ENCODE measurements at places on chromosomes 3 and 15. TPM values are rescaled to one million over a fixed set of nuclear protein-coding genes. Genes with fewer than 3 reads are reported as not detected.
A peak's percentile ranks its signal among the peaks of the same experiment; 100 is the strongest.

Gene MKRN3
- not detected for polyA plus RNA-seq

Gene WDR93
- not detected for polyA plus RNA-seq

Gene LRRN1
- 76.4 TPM for polyA plus RNA-seq

Gene LRRC2
- polyA plus RNA-seq = 4.0 TPM

Gene CASR
- 0.03 TPM for polyA plus RNA-seq

Gene PRSS50
- polyA plus RNA-seq = 0.60 TPM

Gene MCTP2
- 1.7 TPM for polyA plus RNA-seq

Gene CCK
- 3.1 TPM for polyA plus RNA-seq

Gene ALDH1A3
- polyA plus RNA-seq = 2.8 TPM

GRCh38 chr15:75776065-75776423 lies 63.4 kb upstream of the CSPG4 start:
- H3K27ac ChIP-seq = no peak overlapping the region
- H3K4me3 ChIP-seq = no peak overlapping the region
- no peaks in the 10 kb centered on the region for H3K36me3 ChIP-seq
- peaks cover 14% of the 10 kb centered on the region for H3K4me1 ChIP-seq
- no peaks in the 10 kb centered on the region for H3K27me3 ChIP-seq
- peak; percentile 37 for DNase-seq

DNA sequence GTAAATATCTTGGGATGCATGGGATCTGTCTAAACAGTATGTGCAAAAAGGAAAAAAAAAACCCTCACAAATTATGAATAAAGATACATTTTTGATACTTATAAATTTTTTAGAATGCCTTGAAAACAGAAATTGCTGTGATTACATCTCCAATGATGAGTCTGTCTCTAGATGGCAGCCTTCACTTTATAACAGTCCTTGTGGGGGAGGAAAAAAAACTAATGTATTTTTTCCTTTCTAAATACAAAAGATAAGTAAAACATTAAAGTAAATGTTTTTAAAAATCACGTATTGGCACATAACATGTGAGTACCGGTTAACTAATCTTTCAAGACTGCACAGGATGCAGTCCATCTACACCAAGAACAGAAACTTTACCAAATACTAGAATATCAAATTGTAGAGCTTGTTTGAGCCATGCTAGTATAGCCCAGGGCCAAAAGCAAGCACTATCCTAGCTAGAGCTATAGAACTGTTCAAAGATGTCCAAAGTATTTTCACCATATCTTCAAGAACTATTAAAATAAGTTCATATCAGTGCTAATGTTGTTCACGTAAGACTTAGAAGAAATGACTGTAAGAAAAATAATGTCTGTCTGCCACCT lies 206.4 kb downstream of the STAG1 start:
- peaks cover 8% of the 10 kb centered on the region for H3K4me1 ChIP-seq
- H3K27ac ChIP-seq = no peak overlapping the region
- no peaks in the 10 kb centered on the region for H3K36me3 ChIP-seq
- no peaks in the 10 kb centered on the region for H3K27me3 ChIP-seq
- DNase-seq = no peak

- no peak overlapping the region for H3K27ac ChIP-seq
- DNase-seq = peak; percentile 70
- H3K4me1 ChIP-seq = peaks cover 6% of the 10 kb centered on the region
- no peaks in the 10 kb centered on the region for H3K36me3 ChIP-seq
Measured at GRCh38 chr15:92205255-92205739, 188.4 kb upstream of the ST8SIA2 start.

- H3K27ac ChIP-seq = peak overlapping the region; percentile 88
- DNase-seq = peak; percentile 96
- H3K36me3 ChIP-seq = no peaks in the 10 kb centered on the region
- no peak overlapping the region for H3K4me3 ChIP-seq
- no peaks in the 10 kb centered on the region for H3K27me3 ChIP-seq
Measured at GRCh38 chr3:58049143-58049785, 41.0 kb downstream of the FLNB start.

- no peaks in the 10 kb centered on the region for H3K4me1 ChIP-seq
- H3K27me3 ChIP-seq = no peaks in the 10 kb centered on the region
- H3K4me3 ChIP-seq = no peak overlapping the region
- H3K27ac ChIP-seq = no peak overlapping the region
- no peak for DNase-seq
Measured at GRCh38 chr3:63355809-63356208, 77.7 kb downstream of the SYNPR start.

- H3K27ac ChIP-seq = no peak overlapping the region
- no peaks in the 10 kb centered on the region for H3K36me3 ChIP-seq
- no peaks in the 10 kb centered on the region for H3K27me3 ChIP-seq
- peaks cover 27% of the 10 kb centered on the region for H3K4me1 ChIP-seq
- DNase-seq = no peak
- peak overlapping the region; percentile 6 for H3K4me3 ChIP-seq
Measured at GRCh38 chr15:63340353-63340752, 41.3 kb downstream of the CA12 start.

DNA sequence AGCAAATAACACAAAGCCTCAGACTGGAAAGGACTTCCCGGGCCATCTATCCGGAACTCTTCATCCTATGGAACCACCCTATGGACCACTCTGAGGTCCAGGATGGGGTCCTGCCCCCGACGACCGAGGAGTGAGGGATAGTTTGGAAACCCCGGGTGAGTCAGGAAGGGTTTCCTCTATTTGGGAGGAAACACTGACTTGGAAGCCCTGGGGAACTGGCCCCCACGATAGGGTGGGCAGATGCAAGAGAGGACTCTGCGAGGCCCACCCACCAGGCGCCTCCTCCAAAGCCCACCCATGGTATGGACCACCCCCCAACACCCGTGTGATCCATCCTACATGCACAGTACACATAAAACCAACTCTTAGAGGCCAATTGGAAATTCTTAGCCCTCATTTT lies 69.4 kb downstream of the CPN2 start:
- H3K4me1 ChIP-seq = peaks cover 15% of the 10 kb centered on the region
- H3K27ac ChIP-seq = no peak overlapping the region
- H3K36me3 ChIP-seq = no peaks in the 10 kb centered on the region
- DNase-seq = no peak
- H3K4me3 ChIP-seq = no peak overlapping the region

DNA sequence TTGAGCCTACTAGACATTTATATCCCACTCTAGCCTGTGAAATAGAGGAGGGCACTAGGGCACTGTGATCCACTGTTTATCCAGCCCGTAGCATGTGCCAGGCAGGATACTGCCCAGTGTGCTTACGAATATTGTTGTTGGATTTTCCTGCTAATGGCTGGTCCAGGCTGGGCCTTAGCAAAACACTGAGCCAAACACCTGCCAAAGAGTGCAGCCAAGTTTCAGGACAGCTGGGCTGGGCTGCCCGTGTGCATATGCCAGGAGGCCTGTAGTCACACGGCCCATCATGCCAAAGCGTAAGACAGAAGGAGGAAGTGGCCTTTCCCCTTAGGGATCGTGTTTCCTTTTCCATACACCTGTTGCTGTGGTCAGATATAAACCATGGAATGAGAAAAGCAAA lies 54.5 kb upstream of the ABHD10 start:
- no peak overlapping the region for H3K27ac ChIP-seq
- no peak for DNase-seq
- H3K4me3 ChIP-seq = no peak overlapping the region
- peaks cover 19% of the 10 kb centered on the region for H3K27me3 ChIP-seq
- H3K36me3 ChIP-seq = no peaks in the 10 kb centered on the region
- H3K4me1 ChIP-seq = peaks cover 20% of the 10 kb centered on the region

- no peaks in the 10 kb centered on the region for H3K4me1 ChIP-seq
- no peak overlapping the region for H3K27ac ChIP-seq
- DNase-seq = no peak
- H3K4me3 ChIP-seq = no peak overlapping the region
- H3K36me3 ChIP-seq = no peaks in the 10 kb centered on the region
Measured at GRCh38 chr15:23695282-23695681, 8.2 kb upstream of the NDN start.

DNA sequence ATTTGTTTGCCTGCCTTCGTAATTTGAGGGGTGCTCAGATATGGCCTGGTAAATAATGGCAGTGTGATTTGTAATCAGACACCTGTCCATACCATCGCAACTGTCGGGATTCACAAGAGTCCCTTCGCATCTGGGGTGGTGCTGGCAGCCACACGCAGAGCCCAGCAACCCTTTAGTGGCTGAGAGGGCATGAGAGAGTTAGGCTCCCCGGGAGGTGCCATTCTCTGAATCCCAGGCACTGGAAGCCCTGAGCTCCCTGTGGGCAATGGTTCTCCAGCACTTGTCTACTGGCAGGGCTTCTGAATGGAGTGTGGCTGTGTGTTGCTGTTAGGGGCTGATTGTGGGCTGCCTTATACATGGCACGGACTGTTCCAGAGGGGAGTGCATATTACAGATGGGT lies 230.1 kb downstream of the EBLN2 start:
- H3K4me3 ChIP-seq = no peak overlapping the region
- H3K27me3 ChIP-seq = no peaks in the 10 kb centered on the region
- no peaks in the 10 kb centered on the region for H3K36me3 ChIP-seq
- peak; percentile 4 for DNase-seq
- no peaks in the 10 kb centered on the region for H3K4me1 ChIP-seq
- no peak overlapping the region for H3K27ac ChIP-seq

- no peak for DNase-seq
- H3K27ac ChIP-seq = no peak overlapping the region
- H3K4me1 ChIP-seq = peaks cover 10% of the 10 kb centered on the region
- H3K4me3 ChIP-seq = no peak overlapping the region
- H3K27me3 ChIP-seq = no peaks in the 10 kb centered on the region
- H3K36me3 ChIP-seq = no peaks in the 10 kb centered on the region
Measured at GRCh38 chr3:159727506-159727905, 261.1 kb upstream of the IL12A start.

DNA sequence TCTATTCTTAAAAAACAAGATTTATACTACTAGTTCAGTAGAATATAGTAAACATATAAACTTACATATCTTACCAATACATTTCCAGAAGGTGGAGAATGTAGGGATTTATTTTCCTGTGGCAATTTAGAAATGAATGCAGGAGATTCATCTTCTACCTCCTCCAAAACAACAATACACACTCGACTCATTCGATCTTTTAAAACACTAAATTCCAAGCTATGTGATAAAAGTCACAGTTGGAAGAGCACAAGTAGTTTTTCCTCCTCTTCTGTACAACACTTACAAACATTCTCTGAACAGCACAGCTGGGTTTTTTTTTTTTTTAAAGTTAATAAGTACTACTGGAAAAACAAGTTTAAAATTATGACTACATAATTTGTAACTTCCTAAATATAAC lies 1.4 kb downstream of the ANKRD28 start:
- no peak for DNase-seq
- H3K27me3 ChIP-seq = no peaks in the 10 kb centered on the region
- H3K27ac ChIP-seq = 0 out of 2 replicates have a peak overlapping the region, but pooled peaks have one; percentile 73
- H3K36me3 ChIP-seq = no peaks in the 10 kb centered on the region
- peaks cover 37% of the 10 kb centered on the region for H3K4me1 ChIP-seq

DNA sequence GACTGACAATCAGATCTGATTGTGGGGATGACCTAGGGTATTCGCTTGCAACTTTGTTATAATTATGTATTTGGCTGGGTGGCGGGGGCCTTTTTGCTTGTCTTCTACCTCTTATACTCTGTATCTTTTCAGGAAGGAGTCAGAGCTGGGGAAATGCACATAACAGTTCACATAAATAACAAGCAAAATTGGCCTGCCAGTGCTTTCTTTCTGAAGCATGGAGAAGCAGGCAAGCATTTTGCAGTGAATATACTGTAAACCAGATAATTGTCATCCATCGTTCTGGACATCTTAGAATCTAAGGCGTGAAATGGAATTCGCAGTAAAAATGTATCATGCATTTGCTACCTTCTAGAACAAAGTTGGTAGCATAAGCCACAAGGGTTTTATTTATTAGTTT lies 227.6 kb downstream of the CLSTN2 start:
- no peak overlapping the region for H3K4me3 ChIP-seq
- DNase-seq = no peak
- H3K27me3 ChIP-seq = no peaks in the 10 kb centered on the region
- no peaks in the 10 kb centered on the region for H3K4me1 ChIP-seq
- no peaks in the 10 kb centered on the region for H3K36me3 ChIP-seq

DNA sequence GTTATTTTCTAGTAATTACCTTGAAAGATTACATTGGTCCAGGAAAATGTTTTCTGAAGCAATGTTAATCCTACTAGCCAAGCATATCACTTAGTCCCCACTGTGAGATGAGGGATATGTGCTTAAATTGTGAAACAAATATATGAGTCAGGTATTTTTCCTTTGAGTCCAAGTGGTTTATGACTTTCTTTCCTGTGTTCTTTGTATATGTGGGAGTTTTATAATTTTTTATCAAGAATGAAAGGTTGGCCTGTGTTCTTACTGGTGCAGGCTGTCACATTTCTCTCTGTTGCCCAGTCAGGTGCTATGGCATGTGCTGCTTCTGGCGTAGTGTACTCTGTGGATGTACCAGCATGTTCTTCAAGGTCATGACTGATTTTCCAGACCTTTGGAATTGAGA lies 147.4 kb downstream of the CMSS1 start:
- H3K4me3 ChIP-seq = no peak overlapping the region
- H3K27me3 ChIP-seq = no peaks in the 10 kb centered on the region
- H3K36me3 ChIP-seq = no peaks in the 10 kb centered on the region
- H3K27ac ChIP-seq = no peak overlapping the region
- H3K4me1 ChIP-seq = no peaks in the 10 kb centered on the region
- DNase-seq = no peak

DNA sequence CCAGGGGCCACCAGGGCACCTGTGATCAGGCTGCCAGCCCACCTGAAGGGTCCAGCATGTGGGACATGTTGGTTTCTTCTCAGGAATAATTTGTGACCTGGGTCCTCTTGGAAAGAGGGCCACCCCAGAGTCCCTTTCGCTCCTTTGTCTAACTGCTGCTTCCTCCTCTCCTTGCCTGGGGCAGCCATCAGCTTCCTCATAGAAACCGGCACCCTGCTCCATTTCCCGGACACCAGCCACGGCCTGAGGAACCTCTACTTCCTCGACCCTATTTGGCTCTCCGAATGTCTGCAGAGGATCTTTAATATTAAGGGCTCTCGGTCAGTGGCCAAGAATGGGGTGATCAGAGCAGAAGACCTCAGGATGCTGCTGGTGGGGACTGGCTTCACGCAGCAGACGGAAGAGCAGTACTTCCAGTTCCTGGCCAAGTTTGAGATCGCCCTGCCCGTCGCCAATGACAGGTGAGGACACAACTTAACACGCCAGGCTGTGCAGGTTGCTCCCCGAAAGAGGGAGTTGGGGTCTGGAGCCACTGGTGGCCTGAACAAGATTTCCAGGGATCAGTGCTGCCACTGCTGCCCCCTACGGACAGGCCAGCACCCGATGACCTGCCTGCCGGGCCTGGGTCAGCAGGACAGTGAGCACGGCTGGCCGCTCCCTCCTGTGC lies 109.7 kb downstream of the LRRK1 start:
- DNase-seq = no peak
- H3K27me3 ChIP-seq = no peaks in the 10 kb centered on the region
- no peak overlapping the region for H3K4me3 ChIP-seq
- H3K27ac ChIP-seq = no peak overlapping the region
- no peaks in the 10 kb centered on the region for H3K4me1 ChIP-seq

- H3K27me3 ChIP-seq = no peaks in the 10 kb centered on the region
- no peaks in the 10 kb centered on the region for H3K4me1 ChIP-seq
- no peak overlapping the region for H3K4me3 ChIP-seq
- H3K27ac ChIP-seq = no peak overlapping the region
- no peaks in the 10 kb centered on the region for H3K36me3 ChIP-seq
Measured at GRCh38 chr15:90677807-90678790, 39.0 kb upstream of the BLM start.

Measured in GM23338 (cell line).